Cortex of kidney (tissue), 1 donor: ENCODE measurements at places on chromosomes 4 and X.

DNA sequence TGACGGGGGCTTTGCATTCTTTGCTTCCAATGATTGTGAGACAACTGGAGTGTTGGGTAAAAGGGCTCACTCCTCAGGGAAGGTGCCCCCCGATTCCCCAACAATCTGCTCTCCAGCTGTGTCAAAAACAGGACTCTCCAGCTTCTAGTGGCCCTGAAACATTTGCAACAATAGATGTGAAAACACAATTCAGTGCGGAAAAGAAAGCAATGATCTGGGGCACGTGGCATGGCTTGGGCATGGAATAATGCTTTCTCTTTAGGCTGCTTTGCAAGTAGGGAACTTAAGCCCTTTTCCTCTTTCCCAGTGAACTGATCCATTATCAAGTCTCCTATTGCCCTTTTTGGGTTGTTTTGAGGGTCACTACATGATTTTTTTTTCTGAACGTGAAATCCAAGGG lies 239.9 kb downstream of the C4orf33 start:
- DNase-seq, result no peak

GRCh38 chr4:181272422-181272821 lies 970.8 kb upstream of the TENM3 start:
- DNase-seq, result no peak

- DNase-seq, result no peak
Measured at GRCh38 chr4:165059386-165059785, 5.7 kb downstream of the TRIM75 start.

GRCh38 chrX:155231163-155231562 lies 14.9 kb downstream of the VBP1 start:
- DNase-seq, result no peak

DNA sequence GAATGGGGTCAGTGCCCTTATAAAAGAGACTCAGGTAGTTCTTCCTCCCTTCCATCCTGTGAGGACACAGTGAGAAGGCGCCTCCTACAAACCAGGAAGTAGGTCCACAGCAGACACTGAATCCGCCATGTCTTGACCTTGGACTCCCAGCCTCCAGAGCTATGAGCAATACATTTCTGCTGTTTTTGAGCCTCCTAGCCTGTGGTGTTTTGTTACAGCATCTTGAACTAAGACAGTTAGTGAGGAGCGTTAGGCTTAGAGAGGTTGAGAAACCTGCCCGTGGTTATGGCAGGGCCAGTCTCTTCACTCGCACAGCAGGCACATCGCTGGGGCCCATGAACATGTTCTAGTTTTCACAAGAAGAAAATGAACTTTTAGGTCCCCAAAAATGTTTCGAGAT lies 19.7 kb downstream of the SHROOM2 start:
- no peak for DNase-seq

- DNase-seq, result no peak
Measured at GRCh38 chr4:33063241-33063640, 2343.1 kb downstream of the PCDH7 start.

DNA sequence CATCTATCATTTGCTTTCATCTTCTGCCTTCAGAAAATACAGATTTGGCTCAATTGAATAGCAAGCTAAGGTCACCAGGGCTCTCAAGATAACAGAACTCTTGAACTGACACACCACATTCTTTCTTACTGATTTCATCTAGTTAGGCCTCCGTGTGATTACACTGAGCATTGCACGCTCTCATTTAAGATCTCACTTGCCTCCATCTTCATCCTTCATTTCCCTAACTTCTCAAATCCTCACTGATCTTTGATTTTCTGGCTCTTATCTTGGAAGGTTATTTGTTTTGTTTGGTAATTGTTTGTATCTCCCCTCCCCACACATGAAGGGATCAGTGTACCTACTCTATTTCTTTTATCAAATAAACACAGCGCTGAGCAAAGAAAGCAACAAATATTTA lies 47.7 kb downstream of the MANBA start:
- no peak for DNase-seq

DNA sequence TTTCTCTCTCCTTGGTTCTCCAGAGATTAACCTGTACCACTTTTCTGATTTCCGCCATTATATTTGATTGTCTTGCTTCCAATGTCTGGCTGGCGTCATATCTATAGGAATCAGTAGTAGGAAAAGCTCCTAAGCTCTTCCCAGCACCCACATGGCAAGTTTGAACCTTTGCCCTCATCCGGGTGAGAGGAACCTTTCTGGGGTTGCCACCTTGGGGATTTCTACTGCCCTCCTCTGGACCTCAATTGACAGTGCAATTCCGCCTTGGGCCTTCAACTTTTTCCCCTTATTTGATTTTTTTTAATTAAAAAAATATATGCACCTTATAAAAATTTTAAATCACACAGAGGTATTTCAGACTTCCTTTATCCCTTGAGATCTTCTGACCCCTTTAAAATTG lies 2.0 kb upstream of the CXorf66 start:
- DNase-seq, result no peak

GRCh38 chrX:48917139-48918001 lies 1.5 kb downstream of the PIM2 start:
- no peak for DNase-seq

DNA sequence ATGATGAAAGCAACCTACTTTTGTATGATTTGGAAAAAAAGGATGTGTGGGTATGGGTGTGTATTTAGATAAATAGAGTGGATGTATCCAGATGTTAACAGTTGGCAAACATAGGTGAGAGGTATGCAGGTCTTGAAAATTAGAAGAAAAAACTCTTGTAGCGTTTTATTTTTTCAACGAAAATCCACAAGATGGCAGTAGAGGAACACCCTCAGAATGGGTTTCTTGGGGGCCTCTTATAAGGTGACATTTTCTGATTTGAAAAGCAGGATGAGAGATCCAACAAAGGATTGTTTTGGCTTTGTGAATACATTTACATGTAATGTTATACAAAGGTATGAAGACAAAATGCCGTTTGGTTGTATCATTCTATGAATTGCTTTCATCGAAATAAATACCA lies 68.3 kb downstream of the FMR1NB start:
- no peak for DNase-seq

GRCh38 chr4:601612-602558 lies 23.5 kb upstream of the PDE6B start:
- no peak for DNase-seq

- no peak for DNase-seq
Measured at GRCh38 chr4:155388162-155388561, 11.4 kb upstream of the MAP9 start.

- no peak for DNase-seq
Measured at GRCh38 chrX:31333165-31333831, 261.5 kb upstream of the FTHL17 start.

- no peak for DNase-seq
Measured at GRCh38 chrX:148070504-148070877, 89.4 kb downstream of the FMR1NB start.

- no peak for DNase-seq
Measured at GRCh38 chrX:115652221-115652620, 91.2 kb downstream of the PLS3 start.

DNA sequence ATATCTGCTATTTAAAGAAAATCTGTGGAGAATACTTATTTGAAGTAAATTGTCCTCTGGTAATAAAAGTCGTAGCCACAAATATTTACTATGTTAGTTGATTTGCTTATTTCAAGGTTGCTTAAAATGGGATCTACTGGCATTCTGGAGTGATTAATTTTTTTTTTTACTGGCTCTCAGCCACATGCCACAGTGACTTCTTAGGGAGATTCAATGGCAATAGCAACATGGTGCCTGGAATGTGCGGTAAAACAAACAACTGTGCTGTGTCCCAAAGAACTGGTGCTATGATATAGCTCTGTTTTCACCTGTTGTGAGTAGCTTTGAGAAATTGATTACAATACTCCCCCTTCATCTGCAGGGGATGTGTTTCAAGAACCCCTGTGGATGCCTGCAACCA lies 324.3 kb downstream of the GPAT3 start:
- DNase-seq, result no peak

DNA sequence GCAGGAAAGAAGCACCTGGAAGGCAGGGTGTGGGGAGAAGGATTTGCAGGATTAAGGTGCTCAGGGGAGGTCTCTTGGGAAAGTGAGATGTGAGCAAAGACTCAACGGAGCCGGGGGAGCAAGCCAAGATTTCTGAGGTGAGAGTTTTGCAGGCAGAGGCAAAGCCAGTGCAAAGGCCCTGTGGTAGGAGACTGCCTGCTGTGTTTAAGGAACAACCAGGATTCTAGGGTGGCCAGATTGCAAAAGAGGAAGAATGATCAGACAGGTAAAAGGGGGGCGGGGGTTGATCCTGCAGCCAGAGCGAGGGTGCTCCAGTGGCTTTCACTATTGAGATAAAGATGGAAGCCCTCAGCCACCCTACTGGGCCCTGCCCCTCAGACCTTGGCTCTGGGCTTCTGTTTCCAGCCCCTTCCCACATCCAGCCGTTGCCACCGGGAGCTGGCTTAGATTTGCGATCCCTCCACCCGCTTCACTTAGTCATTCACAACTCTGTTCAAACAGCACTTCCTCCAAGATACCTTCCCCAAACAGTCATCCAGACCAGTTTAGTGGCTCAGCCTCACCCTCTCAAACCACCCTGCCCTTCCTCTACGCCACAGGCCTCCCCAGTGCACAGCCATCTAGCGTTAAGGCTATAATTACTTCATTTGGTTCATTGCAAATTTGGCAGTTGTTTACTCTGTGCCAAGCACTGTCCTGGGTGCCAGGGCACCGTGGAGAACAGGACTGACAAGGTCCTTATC lies 23.3 kb upstream of the BCOR start:
- DNase-seq, result no peak

DNA sequence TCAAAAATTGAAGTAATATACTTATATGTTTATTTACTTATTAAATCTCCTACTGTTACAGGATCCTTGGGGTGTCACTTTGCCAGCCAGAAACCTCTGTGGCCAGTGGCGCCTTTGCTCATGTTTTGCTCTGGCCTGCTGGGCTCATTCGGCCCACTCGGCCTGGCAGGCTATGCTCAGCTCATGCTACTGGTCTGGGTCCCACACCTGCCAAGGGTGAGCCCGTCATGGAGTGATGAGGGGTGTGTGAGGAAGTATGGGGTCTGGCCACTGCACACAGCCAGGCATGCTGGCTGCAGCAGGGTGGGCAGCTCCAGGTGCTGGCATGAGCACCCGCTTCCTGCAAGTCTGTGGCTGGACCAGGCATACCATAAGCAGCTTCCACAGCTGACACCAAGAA lies 25.1 kb downstream of the ADH7 start:
- DNase-seq, result no peak

- no peak for DNase-seq
Measured at GRCh38 chr4:78748381-78748780, 27.8 kb upstream of the BMP2K start.

DNA sequence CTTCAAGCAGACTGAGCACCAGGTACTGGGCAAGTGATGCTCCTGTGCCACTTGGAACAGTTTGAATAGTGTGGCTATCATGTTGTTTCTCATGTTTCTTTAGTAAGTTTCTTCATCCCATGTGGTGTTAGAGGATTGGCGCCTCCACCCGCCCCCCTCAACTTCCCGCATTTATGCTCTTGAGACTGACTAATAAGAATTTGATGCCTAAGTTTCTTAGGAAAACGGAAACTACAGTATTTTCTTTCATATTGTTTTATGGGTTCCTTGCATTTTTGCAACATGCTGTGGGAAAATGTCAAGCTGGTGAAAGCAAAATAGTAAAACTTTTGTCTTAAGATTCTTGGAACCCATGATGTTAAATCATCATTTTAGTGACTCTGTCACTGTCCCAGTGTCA lies 101.2 kb upstream of the SLC4A4 start:
- DNase-seq, result no peak

GRCh38 chrX:100328351-100328750 lies 81.7 kb downstream of the PCDH19 start:
- DNase-seq, result no peak

GRCh38 chr4:178778496-178778895 lies 1336.3 kb upstream of the AGA start:
- DNase-seq, result no peak

DNA sequence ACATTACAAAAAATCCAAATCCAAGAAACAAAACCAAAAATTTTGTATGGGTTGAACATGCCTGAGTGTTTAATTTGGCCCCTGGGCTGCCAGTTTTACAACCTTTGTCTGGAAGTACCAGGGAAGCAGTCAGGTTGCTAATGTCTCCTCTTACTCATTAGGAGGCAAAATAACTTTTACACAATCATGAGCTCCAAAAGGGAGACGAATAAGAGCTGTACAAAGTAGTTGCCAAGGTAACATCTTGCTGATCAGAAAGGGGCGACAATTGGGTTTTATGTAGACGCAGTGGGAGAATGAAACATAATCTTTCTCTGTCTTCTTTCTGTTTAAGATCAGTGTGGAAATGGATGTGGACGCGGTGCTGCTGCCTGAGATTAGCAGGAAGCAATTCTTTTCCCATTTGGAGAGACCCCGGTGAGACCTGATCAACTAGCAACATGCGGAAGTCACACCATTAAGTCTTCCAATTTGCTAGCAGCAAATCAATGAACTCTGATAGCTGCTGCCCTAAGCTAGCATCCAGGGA lies 90.7 kb upstream of the IGFBP7 start:
- DNase-seq, result no peak

DNA sequence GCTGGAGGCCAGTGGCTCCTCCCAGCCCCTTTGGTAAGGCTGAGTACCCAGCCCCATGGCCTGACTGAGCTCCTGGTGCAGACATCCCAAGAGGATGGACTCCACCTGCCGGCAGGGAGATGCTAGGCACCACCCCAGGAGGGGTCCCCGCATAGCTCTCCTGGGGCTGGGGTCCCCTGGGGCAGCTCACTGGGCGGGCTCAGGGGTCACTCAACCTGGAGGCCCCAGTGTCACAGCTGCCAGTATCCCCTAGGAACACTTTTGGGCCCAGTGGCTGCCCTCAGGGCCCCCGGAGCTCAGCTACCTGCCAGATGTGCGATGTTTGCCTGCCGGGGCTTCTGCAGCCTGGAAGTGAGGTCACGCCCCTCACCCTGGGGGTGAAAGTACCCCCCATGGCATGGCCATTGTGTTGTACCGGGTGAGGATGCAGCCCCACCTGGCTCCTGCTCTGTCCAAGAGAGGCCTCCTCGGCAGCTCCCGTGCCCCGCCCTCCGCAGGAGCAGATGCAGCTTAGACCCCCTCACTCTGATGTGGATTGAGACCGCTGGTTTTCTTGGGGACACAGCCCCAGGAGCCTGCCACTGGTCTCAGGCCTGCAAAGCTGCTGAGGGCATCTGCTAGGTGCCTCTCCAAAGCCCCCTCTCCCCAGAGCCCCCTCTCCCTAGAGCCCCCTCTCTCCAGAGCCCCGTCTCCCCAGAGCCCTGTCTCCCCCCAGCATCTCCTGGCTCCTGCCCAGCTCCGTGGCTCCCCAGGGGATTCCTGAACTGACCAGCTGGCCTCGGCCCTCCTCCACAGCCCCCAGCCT lies 6.7 kb upstream of the HGFAC start:
- DNase-seq, result no peak
